ENCODE measurements at places on chromosomes 2 and 18.

DNA sequence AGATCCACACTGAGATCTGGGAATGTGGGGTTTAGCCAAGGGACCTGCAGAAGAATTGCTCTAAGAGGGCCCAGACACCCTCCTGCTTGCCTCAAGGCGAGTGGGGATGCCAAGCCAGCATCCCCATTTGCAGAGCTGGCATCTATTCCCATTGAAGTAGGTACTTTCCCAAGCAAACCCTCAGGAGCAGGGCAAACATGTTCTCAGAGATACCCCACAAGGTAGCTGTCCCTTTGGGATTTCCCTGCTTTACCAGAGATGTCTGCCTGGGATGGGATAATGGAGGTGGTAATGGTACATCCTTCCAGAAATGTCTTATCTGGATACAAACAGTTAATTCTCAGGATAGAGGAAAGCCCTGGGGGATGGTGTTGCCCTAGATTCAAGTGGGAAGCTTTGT is 51.2 kb downstream of the GYPC start:
- no peak for DNase-seq

- no peak for DNase-seq
These were observed 126.6 kb downstream of the KCNH7 start for GRCh38 chr2:162711832-162712540.

- DNase-seq = no peak
These were observed 5.5 kb downstream of the GCKR start for GRCh38 chr2:27502142-27502541.

DNA sequence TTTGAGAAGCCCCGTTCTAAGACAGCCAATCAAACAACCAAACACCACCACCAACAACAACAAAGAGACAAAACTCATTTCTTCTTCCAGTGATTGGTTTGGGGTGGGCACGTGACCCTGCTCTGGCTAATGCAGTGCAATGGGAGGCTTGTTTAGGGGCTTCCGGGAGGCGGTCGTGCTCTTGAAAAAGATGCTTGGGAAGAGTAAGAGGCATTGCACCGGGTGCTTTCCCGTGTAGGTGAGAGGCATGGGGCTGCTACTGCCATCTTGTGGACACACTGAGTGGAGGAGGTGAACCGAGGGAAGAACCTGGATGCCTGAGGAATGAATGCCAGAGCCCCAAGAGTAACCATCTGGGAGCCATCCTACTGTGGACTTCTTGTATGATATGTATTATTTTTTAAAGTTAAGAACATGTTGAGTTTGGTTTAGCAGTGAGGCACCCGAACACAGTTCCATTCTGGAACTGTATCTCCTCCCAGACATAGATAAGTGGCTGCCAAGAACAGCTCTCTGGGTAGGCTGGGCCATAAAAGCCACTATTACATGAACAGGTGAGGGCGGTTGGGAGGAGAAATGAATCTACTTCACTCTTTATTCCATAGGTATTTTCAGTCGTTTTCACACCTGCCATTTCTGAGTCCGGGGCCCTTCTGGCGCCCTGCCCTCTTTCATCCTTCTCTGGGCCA is 19.1 kb upstream of the ARHGAP25 start:
- no peak for DNase-seq

DNA sequence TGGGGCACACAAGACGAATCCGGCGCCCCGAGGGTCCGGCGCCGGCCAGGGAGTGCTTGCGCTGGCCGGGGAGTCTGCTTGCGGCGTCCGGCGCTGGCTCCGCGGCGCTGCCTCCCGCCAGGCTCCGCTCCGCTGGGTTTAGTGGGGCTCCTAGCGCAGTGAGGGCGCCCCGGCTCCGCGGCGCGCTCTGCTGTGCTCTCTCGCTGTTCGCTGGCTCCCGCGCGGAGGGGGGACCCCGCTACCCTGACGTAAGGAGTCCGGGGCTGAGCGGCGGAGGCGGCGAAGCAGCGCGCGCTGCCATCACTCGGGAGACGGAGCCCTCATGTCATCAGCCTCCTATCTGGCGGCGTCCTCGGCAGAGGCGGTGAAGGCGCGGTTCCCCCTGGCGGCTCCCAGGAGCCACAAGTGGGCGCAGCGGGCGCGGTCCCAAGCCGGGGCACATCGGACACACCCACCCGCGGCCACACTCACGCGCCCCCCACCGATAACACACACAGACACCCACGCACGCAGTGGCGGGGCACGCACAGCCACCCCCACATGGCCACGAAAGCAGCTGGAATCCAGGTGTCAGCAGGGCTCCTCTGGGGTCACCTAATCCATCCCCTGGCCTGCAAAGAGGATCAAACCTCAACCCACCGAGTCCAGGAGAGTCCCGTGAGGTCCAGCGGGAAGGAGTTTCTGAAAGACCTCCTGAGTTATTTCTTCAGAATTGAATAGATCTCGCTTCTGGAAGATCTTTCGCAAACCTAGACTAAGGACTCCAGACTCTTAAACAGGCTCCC is at the start of gene C1QL2:
Gene C1QL2, minus strand, starts transcription at position 189 of the 785 bp plus-strand sequence. CDS start 482 bp downstream, outside the sequence.
- no peak for DNase-seq

DNA sequence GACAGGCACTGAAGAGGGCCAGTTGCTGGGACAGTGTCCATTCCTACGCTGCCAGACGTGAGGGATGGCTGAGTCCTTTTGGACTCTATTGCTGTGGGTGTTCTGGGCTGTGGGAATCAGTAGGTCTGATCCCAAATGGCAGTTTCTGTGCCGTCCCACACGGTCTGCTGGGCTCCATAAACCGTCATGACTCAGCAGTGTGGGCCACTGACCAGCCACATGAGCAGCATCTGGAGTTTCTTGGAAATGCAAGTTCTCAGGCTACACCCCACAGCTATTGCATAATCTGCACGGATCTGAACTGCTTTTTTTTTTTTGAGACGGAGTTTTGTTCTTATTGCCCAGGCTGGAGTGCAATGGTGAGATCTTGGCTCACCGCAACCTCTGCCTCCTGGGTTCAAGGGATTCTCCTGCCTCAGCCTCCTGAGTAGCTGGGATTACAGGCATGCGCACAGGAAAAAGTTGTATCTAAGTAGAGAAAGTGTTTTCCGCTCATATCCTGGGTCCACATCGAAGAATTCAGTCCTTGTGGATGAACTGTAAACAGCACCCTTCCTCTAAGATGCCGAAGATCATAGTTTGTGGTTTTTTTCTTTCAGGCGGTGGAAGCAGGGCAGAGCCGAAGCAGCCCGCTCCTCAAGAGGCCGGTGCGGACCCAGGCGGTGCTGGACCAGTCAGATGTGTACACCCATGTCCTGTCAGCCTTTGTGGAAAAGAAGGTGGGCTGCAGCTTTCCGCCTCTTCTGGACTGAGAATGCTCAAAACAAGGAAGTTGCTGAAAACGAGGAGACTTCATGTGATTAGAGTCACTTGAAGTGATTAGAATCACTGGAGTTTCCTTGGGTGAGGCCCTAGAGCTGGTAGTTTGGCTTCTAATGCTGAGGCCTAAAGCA is 25.5 kb downstream of the RMC1 start:
- DNase-seq = no peak

DNA sequence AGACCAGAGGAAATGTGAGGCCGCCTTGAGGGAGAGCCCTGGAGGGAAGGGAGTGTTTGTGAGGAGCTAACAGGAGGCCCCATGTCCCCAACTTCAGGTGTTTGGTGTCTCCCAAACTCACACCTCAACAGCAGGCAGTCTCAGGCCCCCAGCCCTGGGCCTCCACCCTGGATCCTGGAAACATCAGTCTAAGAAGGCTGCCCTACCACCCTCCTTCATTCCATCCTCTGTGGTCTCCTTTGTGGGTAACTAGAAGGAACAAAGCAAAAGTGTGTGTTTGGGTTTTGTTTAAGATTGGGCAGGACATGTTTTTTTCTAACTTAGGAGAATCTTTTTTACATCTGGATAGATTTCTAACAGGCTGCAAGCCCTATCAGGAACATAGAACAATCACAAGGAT is 404.3 kb downstream of the BCL11A start:
- DNase-seq = no peak

DNA sequence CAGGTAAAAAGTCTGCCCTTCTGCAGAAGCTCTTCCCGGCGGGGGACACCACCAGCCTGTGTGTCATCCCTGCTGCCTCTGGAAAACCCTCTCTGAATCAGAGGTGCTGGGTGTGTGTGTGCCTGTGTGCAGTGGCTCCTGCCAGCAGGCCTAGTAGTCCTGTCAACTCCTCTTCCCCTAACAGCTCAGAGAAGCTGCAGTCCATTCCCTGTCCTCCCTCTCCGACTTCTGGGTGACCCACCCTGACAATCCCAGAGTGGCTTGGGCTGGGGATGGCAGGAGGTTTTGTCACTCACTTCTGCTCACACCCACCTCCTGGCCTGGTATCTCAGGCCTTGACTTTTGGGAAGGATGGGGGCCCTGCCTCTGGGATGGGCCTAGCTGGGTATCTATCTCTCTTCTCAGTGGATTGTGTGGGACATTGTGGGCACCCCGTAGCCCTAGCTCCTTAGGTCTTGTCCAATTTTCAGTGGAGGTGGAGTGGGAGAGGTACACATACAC is 2.3 kb downstream of the WNT10A start:
- DNase-seq = no peak

DNA sequence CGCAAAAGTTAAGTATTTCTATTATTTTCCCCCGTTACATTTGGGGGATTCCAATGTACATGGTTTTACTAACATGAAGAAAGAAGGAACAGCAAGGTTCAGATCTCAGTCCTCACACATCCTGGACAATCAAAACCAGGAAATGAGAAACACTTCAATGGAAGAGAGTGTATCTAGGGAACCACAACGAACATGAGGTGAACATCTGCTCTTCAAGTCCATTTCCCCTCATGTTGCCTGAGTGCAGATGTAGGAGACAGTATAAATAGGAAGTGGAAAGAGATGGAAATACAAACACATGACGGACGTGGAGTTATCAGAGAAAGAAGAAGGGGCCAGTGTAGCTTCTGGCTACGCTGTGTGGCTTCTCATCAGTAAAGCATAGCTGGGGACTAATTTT is 52.6 kb downstream of the CHN1 start:
- no peak for DNase-seq

- DNase-seq = no peak
These were observed 19.7 kb downstream of the CROCC2 start for GRCh38 chr2:240925568-240926515.

DNA sequence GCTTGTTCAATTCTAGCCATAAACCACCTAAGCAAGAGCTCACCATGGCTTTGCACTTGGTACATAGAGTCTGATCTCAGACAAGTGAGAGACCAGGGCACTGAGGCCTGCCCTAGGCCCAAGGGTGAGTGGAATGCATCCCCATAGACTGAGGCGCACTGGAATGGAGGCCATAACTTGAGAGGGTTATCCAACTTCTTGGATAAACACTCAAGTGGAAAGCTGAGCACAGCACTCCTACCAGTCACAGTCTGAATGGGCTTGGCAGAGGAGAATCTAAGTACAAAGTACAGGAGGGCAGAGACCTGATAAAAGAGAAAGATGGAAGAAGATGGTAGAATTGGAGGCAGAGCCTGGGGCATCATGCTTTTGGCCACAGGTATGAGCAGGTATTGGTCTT is 30.4 kb upstream of the CASP10 start:
- no peak for DNase-seq

DNA sequence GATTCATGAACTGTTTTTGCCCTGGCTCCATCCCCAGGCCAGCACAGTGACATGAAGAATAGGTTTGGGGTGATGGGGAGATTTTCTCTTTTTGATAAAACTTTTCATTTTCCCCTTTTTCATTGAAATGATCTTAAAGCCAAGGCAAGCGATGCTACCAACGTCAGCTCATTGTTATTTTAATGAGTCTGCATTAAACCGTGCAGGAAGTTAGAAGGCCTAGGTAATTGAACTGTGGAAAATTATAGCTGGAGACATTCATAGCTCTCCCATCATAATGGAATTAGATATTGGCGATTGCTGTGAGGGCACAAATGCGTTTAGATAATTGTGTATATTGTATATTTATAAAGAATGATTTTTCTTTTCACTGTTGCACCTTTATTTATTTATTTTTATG is 33.2 kb downstream of the SMARCAL1 start:
- DNase-seq = no peak

DNA sequence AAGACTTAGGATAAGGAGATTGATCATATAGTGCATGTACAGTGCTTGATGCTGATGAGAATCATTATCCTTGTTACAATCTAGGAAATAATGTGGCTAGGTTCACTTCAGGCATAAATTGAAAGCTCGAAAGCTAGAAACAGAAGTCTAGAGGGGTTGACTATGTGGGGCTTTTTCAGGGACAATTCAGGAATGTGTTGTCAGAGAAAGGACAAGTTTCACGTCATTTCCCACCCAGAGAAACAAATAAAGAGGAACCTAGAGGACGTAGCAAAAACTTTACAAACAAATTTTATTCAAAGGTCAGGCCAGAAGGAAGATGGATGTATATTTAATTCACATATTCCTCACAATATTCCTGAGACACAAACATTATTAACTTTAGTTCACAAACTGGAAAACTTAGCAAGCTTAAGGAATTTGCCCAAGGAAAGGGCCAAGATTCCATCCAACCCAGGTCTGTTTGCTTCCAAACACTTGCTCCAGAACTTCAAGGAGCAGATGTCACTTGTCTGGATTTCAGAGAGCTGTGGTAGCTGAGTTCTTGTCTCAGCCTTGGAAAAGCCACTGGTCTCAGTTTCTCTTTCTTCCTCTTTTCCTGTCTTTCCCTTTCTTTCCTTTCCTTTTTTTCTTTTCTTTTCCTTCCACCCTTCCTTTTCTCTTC is 7.4 kb downstream of the CYRIA start:
- no peak for DNase-seq

DNA sequence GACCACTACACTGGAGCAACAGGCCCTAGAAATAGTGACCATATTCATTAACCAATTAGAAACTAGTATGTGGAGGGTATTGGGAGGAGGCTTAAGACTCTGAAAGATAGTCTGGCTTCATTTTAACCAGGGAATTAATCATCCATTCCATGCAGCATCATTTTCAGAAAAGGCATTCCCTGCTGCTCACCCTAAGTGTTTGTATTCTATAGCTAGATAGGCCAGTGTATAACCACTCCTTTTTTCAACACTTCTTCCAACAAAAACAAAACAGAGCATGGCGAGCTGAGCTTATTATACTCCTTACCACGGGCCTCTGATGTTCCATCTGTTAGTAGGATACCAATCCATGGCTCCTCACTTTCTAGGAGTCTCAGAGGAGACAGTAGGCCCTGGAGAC is 112.0 kb upstream of the PKDCC start:
- no peak for DNase-seq

GRCh38 chr2:68799140-68800026 is 64.8 kb downstream of the ARHGAP25 start:
- DNase-seq = no peak

GRCh38 chr2:129101186-129101585 is 782.5 kb upstream of the HS6ST1 start:
- no peak for DNase-seq
